ENCODE measurements at places on chromosomes 4 and X.
A peak's percentile ranks its signal among the peaks of the same experiment; 100 is the strongest.

GRCh38 chr4:147678796-147679549, 5.0 kb downstream of the PRMT9 start:
- DNase-seq: peak; percentile 9

GRCh38 chr4:98794565-98795205, 134.2 kb downstream of the EIF4E start:
- no peak for DNase-seq

GRCh38 chr4:159273141-159273438, 170.2 kb downstream of the RAPGEF2 start:
- DNase-seq: no peak

- no peak for DNase-seq
Measured at GRCh38 chrX:19670321-19670750, 155.0 kb upstream of the MAP3K15 start.

DNA sequence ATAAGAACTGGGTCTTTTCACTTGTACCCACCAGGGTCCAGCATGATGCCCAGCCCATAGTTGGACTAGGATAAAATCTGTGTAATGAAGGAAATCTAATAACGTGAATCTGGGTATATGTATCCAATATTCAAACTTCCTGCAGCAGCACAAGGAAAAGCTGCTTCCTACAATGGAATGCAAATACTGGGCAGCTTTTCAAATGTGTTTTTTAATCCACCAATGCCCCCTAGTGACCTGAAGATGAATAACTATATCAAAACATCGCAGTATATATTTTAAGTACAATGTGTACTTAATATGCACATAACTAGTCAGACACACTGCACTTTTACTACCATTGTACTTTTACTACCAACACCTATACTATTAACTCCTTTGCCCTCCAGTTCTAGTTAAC, 5.3 kb downstream of the APOO start:
- DNase-seq: peak; percentile 58
